ENCODE measurements at places on chromosomes 2 and 18. TPM values are rescaled to one million over a fixed set of nuclear protein-coding genes. Genes with fewer than 3 reads are reported as not detected.

CELF4 gene
- 0.45 TPM for total RNA-seq

GRCh38 chr2:62461707-62462106 is 44.3 kb downstream of the TMEM17 start:
- DNase-seq = no peak

GRCh38 chr18:78192054-78192453 is 787.6 kb upstream of the SALL3 start:
- DNase-seq = no peak

DNA sequence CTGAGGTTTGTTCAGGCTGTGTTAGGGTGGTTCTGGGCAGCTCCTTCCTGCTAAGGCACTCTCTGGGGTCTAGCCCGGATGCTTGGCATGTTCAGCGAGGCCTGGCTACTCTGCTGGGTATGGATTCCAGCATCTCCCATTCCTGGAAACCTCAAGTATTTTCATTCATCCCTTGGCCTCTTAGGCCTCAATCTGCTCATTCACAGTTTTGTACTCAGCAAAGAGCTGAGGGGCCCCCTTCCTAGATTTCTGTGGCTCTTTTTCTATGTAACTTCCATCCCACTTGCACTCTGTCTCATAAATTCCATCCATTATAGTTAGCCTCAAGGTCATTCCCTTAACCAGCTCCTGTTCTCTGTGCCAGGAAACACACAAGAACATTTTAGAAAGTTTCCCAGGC is 798.8 kb upstream of the HS6ST1 start:
- DNase-seq = no peak

GRCh38 chr2:231693956-231694355 is 14.4 kb upstream of the PTMA start:
- no peak for DNase-seq

RBM44 gene
- 1.2 TPM for total RNA-seq

AKAIN1 gene
- total RNA-seq = not detected

DNA sequence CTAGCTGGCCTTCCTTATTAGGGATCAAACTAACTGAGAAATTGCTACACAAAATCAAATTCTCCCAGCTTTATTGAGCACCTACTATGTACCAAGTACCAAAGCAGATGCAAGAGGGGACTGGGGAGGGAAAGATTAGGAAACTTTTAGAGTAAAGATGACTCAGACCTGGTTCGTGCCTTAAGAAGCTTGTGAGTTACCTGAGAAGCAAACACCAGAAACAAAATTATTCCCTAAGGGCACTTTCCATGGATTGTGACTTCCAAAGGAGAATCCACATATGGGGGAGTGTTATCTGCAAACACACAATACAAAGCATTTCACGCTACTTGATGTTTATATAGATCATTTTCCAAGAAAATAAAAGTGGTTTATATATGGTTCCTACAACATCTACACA is 326.9 kb upstream of the HNRNPA3 start:
- no peak for DNase-seq

CXCR1 gene
- total RNA-seq = 4.9 TPM

FTCDNL1 gene
- 2.3 TPM for total RNA-seq

DNA sequence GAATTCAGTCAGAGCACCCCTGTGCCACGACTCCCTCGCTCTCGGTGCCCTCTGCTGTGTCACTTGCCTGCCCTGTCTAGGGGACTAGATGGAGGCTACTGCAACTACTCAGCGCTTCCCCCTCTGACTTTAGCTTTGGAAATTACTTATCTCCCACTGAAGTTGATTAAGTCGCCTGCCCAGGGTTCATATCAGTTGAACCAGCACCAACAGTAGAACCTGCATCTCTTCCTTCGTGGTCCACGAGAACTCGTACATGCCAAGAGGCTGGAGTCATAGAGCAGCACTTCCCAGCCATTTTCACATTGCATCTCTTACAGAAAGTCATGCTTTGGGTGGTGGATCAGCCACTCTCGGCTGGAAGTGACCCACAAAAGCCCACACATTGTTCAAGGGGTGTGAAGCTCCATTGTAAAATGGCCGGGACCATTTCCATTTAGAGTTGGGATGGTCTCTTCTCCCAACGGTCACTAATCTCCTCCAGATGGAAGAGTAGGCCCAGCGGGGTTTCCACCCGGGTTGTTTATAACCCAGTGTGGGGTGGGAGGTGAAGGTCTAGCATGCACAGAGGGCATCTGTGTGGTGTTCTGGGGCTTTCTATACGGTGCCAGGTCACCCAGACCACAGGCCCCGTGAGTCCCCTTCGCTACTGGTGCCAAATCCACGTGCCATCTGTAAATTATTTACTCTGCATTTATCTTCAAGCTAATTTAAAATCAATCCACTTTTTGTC is 38.0 kb downstream of the STEAP3 start:
- DNase-seq = no peak

- no peak for DNase-seq
Observed at GRCh38 chr2:74429487-74430451, 8.2 kb downstream of the WDR54 start.

Data from sciatic nerve (tissue), 2 donors.